ENCODE measurements at places on chromosomes 4 and X. TPM values are rescaled to one million over a fixed set of nuclear protein-coding genes. Genes with fewer than 3 reads are reported as not detected.

DNA sequence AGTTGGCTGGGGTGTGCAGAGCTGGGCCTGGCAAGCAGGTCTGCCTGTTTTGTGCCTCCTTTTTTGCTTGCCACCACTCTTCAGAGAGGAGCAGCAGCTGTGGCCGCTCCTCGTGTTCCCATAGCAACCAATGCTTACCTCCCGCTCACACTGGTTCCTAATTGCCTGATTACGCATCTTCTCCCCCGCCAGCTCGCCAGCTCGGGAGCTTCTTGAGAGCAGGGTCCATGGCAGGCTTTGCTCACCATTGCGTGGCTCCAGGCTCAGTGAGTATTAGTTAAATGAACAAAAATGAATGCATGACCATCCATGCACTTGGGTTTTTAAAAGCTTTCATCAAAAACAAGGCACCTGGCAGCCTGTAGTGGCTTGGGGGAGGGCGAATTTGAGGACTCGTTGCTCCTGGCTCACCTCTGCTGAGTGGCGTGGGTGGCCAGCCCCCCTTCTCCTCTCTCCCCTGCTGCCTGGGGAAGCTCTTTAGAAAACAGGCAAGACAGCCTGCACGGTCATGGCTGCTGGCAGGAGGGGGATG is 14.2 kb upstream of the PJA1 start:
- no peak for DNase-seq

The MID2 gene
- 28.8 TPM for total RNA-seq

- DNase-seq: no peak
Measured at GRCh38 chr4:148437439-148437838, 4.8 kb downstream of the NR3C2 start.

The NXT2 gene
- 13.2 TPM for total RNA-seq

- peak; percentile 41 for DNase-seq
Measured at GRCh38 chr4:153489856-153490558, 23.8 kb downstream of the TMEM131L start.

The IDH3G gene
- 26.3 TPM for total RNA-seq

GRCh38 chrX:130994671-130995070 is 63.5 kb upstream of the ARHGAP36 start:
- no peak for DNase-seq

The NEXMIF gene
- total RNA-seq: under 0.01 TPM

The HSPA4L gene
- total RNA-seq: 12.4 TPM

DNA sequence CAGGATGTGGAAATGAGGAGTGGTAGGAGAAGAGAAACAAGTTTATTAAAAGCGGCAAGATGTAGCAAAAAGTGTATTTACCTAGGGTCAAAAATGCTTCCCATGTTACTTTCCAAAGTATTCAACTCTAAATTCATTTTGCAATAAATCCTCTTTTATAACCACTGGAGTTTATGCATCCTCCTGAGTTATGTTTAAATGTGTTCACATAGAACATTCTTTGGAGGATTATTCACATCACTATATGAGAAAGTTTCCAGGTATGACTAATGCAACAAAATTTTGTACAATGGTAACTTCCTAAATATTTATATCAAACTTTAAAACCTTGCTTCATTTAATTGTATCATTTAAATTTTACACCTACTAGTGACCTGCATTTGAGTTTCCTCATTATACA is 870.6 kb upstream of the SLIT2 start:
- peak; percentile 85 for DNase-seq

The AADAT gene
- 0.64 TPM for total RNA-seq

DNA sequence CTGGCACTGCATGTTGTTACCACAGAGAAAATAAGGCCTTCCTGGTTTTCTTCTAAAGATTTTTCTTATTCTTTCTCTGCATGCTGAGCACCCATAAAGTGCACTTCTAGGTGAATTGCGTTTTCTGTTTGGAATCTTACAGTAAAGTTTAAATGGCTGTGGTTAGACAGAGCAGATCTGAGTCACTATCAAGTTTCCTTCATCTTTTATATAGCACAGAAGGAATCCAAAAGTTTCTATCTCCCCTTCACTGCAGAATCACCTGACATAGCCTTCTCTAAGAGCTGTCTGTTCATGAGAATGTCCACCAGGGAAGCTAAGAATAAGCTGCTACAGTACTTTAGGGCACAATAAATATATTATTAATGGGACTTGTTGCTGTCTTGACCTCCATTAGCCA is 455.5 kb upstream of the FAM241A start:
- peak; percentile 28 for DNase-seq

The XG gene
- total RNA-seq: 1.4 TPM

GRCh38 chr4:76879731-76880364 is 18.1 kb downstream of the SOWAHB start:
- DNase-seq: peak; percentile 49

The JAKMIP1 gene
- total RNA-seq: not detected

The UGT8 gene
- under 0.01 TPM for total RNA-seq

The NHS gene
- total RNA-seq: 1.0 TPM

The DUX4 gene
- total RNA-seq: not detected

- no peak for DNase-seq
Measured at GRCh38 chr4:86156531-86156930, 203.3 kb downstream of the MAPK10 start.

- peak; percentile 47 for DNase-seq
Measured at GRCh38 chrX:40055495-40055894, 42.3 kb downstream of the BCOR start.

GRCh38 chrX:138082251-138082650 is 516.3 kb downstream of the ZIC3 start:
- DNase-seq: no peak

The FRG2 gene
- total RNA-seq: not detected

GRCh38 chr4:76569706-76570105 is 134.7 kb downstream of the SHROOM3 start:
- DNase-seq: no peak

The SFRP2 gene
- total RNA-seq: not detected

GRCh38 chr4:8819473-8820177 is 52.0 kb downstream of the HMX1 start:
- DNase-seq: no peak

DNA sequence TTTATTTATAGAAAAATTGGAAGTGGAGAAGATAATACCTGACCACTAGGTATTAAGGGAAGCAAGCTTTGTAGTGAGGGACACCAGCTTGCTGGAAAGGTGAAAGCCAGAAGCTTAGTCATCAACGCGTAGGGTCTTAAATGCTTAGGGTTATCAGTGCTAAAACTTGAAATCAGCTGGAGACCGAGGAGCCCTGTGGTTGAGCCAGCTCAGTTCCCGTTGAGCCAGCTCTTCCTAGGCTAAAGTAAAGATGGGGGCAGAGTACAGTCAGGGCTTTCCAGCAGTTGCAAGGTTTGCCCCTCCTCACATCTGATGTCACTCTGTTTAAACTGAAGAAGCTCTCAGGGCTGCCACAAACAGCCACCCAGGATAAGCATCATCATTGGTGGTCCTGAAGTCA is 240.7 kb downstream of the DCLK2 start:
- no peak for DNase-seq

DNA sequence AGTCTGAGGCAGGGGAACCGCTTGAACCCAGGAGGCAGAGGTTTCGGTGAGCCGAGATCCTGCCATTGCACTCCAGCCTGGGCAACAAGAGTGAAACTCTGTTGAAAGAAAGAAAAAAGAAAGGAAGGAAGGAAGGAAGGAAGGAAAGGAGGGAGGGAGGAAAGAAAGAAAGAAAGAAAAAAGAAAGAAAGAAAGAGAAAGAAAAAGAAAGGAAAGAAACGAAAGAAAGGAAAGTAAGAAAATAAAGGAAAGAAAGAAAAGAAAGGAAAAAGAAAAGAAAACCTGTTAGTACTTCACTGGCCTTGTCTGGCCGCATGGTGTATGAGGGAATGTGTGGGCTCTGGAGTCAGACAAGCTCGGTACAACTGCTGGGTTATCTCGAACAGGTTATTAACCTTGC is 20.8 kb upstream of the MAGEA1 start:
- DNase-seq: no peak

DNA sequence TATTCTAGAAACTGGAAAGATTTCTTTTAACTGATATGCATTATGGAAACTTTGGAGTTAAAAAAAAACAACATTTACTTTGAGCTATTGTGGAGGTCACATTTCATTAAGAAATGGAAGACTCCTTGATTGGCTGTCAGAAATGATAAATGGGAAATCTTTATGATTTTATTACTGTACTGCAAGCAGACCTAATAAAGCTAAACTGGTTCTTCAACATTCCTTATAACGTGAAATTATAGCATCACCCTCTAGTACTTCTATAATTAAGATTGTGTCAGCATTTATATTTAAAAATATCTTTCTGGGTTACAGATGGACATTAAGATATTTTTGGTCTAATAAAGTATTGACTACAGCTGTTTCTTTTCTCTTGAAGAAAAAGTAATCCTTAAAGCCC is 213.8 kb upstream of the PACRGL start:
- peak; percentile 53 for DNase-seq

- DNase-seq: peak; percentile 67
Measured at GRCh38 chrX:17500145-17500579, 125.2 kb downstream of the NHS start.

DNA sequence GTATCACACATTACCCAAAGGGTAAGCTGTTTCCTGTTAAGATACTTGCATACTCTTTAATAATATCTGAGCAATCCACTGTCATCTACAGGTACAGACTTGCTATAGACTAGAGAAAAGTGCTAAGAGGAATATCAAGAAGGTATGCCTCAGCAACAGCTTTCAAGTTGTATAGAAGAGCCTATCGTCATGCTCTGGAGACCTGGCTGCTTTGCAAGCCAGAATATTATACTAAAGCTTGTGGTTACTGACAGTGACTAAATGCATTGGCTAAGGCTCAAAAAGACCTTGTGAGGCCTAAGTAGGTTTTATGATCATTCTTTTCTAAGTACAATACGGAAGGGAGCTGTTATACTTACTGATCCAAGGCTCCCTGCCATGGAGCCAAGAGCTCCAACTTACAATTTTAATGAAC is 11.3 kb downstream of the LAMP2 start:
- DNase-seq: peak; percentile 96

GRCh38 chr4:75995727-75996126 is 5.0 kb upstream of the SDAD1 start:
- DNase-seq: peak; percentile 55

- DNase-seq: no peak
Measured at GRCh38 chr4:54173281-54173912, 55.7 kb upstream of the PDGFRA start.

DNA sequence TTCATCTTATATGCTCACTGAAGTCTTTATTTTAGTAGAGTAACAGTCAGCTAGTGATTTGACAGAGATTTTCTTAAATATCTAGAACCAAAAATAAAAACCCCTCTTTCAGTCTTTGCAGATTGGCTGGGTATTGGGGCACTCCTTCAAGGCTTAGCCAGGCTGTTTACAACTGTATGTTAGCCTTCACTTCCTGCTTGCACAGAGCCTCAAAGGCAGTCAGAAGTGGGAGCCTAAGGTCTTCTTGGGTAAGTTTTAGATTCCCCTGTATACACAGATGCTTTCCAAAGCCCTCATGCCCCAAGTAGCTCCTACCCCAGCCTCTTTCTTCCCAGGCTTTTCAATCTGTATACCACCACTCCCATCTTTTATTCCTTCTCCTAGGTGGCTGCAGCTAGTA is 136.1 kb upstream of the STIM2 start:
- no peak for DNase-seq

The AR gene
- under 0.01 TPM for total RNA-seq

GRCh38 chrX:118603981-118604380 is 108.4 kb downstream of the DOCK11 start:
- DNase-seq: peak; percentile 41
